Omental fat pad (tissue), 4 donors: ENCODE measurements at places on chromosomes 4 and X. TPM values are rescaled to one million over a fixed set of nuclear protein-coding genes. Genes with fewer than 3 reads are reported as not detected.

EFHC2 gene
- not detected for total RNA-seq

- DNase-seq: no peak
Measured at GRCh38 chrX:123169247-123169901, 14.7 kb upstream of the GRIA3 start.

AFP gene
- total RNA-seq: not detected

DNA sequence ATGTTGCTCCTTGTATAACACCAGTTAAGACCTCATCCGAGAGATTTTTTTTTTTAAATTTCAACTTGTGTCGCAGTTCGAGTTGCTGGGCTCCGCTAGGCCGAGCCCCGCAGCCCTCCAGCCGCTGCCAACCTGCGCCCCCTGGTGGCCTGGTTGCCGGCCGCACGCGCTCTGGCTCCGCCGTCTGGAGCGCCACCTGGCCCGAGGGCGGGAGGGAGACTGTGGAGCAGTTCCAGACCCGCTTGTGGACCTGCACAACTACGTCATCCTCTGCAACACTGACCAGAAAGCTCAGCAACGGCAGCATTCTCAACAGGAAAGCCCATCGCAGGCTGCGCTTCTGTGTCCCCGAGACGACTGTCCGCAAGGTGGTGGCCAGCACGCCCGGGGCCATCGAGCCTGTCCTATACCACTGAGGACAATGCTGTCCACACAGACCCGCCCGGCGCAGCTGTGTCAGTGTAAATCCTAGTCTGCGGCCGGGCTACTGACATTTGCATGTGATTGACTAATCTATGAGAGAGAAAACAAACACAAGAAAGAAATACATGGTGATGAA lies 39.1 kb downstream of the ARL9 start:
- peak; percentile 74 for DNase-seq

GRCh38 chrX:103910430-103910829 lies 52.0 kb upstream of the TMSB15B start:
- DNase-seq: no peak
